Stimulated activated CD4-positive, alpha-beta T cell treated with anti-CD3 and anti-CD28 coated beads, Interleukin-1b, Interleukin-23, amount 100 ng/mL, for 24 hours (primary cell): ENCODE measurements at places on chromosomes 12 and 14.

GRCh38 chr12:91093341-91093740 is 18.0 kb downstream of the LUM start:
- DNase-seq: no peak

- no peak for DNase-seq
These were observed 743 bp downstream of the NDUFA12 start for GRCh38 chr12:95002754-95003153.

DNA sequence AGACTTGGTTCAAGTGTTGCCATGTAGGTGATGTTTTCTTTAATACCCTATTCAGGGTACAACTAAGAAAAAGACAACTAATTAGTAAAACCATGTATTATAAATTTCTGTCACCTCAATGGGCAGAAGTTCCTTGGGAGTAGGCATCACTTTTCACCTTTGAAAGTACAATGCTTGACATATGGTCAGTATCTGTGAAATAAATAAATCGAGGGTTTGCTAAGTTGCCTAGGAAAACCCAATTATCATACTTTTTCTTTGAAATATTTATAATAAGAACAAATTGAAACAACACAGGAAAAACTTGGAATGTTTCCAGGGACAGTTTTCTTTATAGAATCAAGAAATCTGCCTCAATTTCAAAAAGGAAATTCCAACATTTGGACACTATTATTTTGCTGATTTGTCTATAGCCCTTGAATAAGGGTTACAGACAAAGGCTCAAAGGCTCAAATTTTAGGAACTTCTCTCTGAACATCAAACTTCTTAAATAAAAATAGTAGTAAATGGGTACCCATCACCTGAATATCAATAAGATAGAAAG is 13.7 kb downstream of the FGD6 start:
- no peak for DNase-seq

- DNase-seq: no peak
These were observed 239.1 kb downstream of the DIO2 start for GRCh38 chr14:79972230-79972629.

DNA sequence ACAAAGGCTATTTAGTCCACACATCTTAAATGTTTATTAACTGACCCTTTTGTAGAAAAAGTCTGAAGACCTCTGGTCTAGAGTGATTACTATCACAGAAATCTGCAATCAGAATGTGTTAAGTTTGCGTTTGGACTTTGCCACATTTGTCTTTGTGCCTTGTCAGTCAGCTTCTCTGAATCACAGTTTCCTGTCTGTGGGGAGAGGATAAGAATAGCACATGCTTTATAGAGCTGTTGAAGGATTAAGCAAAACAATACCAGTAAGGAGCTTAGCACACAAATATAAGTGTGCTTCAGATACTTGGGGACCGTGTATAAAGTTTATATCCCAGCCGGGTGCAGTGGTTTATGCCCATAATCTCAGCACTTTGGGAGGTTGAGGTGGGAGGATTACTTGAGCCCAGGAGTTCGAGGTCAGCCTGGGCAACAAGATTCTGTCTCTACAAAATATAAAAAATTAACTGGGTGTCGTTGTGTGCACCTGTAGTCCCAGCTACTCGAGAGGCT is 63.0 kb upstream of the BTG1 start:
- no peak for DNase-seq

DNA sequence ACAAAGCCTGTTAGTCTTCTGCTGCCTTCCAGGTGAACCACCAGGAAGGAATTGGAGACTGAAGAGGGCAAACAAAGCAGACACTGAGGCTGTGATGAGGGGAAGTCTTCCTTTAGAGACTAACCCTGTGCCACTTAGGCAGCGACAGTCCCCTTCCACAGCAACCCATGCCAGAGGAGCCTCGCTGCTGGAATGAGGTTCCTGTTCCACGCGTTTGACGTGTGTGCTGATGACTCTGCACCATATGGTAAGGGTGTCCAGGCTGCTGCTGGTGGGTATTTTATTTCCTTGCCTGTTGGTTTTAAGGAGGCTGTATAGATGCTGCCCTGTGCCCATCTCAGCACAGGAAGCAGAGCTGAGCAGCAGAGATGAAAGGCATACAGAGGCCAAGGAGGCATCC is 361.9 kb upstream of the FKBP4 start:
- DNase-seq: no peak

DNA sequence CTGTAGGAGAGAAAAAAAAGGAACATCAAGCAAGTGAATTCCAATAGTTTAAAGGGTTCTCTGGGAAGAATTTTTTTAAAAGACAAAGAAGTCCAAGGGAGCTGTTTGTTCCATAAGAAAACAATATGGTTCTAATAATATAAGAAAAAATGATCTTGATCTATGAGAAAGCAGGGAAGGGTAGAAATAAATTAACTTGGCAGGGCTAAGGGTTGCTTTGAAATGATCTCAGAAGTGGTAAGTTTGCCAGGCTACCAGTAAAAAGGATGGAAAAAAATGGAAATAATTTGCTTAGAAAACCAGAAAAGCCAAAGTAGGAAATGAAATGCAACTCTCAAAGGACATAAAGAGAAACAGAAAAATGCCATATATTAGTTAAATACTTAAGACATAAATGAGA is 41.7 kb upstream of the EMP1 start:
- no peak for DNase-seq

DNA sequence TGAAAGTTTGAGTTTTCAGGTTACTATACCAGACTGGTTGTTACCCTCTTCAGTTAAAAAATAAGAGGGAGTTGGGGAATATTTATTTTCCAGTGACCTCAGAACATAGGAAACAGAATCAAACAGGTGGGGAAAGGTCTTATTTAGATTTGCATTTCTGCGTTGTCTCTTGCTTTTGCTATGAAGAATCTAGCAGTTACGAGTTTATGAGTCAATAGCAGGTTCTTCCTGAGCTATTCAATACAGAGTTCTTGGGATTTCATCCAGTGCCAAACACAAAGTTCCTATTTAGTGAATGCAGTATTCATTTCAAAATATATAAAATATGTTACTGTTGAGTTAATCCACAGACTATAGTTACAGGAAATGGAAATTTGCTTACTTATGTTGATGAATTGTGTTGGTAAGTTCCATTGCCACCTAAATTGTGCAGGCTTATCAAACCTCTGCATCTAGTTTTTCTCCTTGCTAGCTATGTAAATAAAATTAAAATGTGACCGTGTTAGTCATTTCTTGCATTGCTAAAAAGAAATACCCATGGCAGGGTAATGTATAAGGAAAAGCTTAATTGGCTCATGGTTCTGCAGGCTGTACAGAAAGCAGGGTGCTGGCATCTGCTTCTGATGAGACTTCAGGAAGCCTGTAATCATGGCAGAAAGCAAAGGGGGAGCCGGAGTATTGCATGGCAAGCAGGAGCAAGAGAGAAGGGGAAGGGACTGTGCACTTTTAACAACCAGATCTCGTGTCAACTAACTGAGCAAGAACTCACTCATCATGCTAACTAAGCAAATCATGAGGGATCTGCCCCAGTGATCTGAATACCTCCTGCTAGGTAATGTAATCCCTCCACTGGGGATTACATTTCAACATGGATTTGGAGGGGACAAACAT is 110.2 kb downstream of the KTN1 start:
- DNase-seq: no peak

GRCh38 chr14:39016733-39017095 is 86.3 kb downstream of the SEC23A start:
- no peak for DNase-seq

DNA sequence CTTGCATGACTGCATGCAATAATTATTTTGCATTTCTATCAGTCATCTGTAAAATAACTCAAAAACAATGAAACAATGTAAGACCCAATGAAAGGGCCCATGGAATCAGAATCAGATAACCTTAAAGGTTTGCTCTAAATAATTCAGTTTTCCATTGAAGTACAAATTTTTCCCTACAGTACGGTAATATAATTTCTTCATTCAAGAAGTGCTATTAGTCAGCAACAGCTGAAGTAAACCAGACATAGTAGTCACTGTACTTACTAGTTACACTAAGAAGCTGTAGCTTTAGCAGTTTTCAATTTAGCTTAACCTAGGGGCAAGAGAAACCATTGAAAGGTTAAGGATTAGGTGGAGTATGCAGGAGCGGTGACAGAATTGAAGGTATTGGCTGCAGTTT is 43.5 kb downstream of the BCAT1 start:
- no peak for DNase-seq

- DNase-seq: no peak
These were observed 19.7 kb downstream of the SLC35E3 start for GRCh38 chr12:68765696-68766095.

DNA sequence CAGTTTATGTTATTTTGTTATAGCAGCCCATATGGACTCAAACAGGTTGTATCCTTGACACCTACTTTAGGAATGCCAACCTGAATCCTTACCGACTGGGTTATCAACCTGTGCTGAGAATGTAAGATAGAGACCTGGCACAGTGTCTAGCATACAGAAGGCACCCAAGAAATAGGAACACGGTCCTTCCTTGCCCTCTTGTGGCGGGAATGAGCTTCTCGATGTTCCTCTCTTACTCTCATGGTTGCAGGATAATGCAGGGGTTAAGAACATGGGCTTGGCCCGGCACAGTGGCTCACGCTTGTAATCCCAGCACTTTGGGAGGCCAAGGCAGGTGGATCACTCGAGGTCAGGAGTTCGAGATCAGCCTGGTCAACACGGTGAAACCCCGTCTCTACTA is 6.5 kb downstream of the C12orf43 start:
- no peak for DNase-seq

DNA sequence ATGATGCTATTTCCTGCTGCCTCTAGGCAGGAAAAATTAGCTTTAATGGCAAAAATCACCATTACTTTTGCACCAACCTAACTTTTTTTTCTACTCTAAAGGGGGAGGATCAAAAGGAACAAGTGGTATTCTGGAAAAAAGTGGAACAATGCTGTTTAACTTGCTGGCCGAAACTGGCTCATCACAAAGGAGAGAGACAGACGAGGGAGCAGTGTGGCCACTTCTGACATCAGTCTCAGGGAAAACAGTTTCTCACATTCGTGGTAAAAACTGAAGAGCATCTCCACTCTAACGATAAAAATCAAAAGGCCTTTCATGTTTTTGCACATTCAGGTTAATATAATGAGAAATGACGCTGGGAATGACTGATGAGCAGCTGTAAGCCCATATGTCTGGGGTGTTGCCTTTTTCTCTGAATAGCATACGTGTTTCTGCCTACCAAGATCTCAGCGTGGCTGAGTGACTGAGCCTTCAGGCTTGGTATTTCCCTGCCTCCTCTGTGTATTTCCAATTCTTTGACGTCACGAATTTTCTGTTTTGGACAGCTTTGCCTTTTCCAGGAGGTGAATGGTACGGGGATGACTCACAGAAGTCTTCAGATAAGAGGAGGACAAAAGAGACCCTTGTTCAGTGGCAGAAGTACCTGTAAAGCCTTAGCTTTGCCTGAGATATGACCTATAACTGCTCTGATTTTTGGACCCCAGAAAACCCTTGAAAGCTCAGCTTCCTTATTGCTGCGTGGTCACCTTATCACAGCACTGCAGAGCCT is 358.8 kb downstream of the GLT1D1 start:
- DNase-seq: no peak

DNA sequence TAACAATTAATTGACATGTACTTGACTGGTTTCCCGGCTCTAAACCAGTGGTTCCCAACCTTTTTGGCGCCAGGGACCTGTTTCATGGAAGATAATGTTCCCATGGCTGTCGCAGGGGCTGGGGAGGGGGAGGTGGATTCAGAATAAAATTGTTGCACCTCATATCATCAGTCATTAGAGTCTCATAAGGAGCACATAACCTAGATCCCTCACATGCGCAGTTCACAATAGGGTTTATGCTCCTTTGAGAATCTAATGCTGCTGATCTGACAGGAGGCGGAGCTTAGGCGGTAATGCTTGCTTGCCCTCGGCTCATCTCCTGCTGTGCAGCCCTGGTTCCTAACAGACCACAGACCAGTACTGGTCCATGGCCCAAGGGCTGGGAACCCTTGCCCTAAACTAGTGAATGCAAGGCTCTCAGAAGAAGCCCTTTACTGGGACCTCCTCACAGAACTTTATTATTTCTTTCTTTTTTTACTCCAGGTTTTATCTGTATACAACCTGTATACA is 86.4 kb upstream of the SINHCAF start:
- DNase-seq: no peak

DNA sequence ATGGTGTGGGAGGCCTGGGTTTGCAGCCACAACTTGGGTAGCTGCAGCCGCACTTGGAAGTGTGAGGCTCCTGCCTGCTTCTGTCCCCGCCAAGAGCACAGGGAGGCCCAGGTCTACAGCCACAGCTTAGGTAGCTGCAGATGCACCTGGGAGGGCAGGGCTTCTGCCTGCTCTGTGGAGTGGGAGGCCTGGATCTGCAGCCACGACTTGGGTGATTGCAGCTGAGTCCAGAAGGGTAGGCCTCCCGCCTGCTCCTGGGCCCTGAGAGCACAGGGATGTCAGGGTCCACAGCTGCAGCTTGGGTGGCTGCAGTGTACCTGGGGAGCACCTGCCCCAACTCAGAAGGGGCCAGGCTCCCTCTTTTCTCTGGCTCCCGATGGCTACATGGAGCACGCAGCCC is 287.3 kb downstream of the AEBP2 start:
- no peak for DNase-seq

GRCh38 chr14:103220134-103220981 is 97.1 kb downstream of the TNFAIP2 start:
- no peak for DNase-seq

- no peak for DNase-seq
These were observed 5.2 kb upstream of the FOS start for GRCh38 chr14:75273272-75274049.

GRCh38 chr12:121561009-121561395 is 19.8 kb downstream of the KDM2B start:
- no peak for DNase-seq

- DNase-seq: no peak
These were observed 237.8 kb downstream of the SPTSSA start for GRCh38 chr14:34224221-34224620.

GRCh38 chr12:59600171-59600570 is 4.3 kb downstream of the SLC16A7 start:
- no peak for DNase-seq

- DNase-seq: no peak
These were observed 14.2 kb downstream of the TRPV4 start for GRCh38 chr12:109818905-109819500.

- DNase-seq: no peak
These were observed 7.3 kb upstream of the ASIC1 start for GRCh38 chr12:50050119-50050385.

GRCh38 chr12:53613821-53614220 is 12.4 kb downstream of the ATF7 start:
- no peak for DNase-seq

- DNase-seq: no peak
These were observed 258.1 kb downstream of the MED13L start for GRCh38 chr12:116019415-116019814.

GRCh38 chr14:30559638-30560091 is 707 bp downstream of the G2E3 start:
- no peak for DNase-seq
